ENCODE measurements at places on chromosomes 5 and 9. TPM values are rescaled to one million over a fixed set of nuclear protein-coding genes. Genes with fewer than 3 reads are reported as not detected.
A peak's percentile ranks its signal among the peaks of the same experiment; 100 is the strongest.

DNA sequence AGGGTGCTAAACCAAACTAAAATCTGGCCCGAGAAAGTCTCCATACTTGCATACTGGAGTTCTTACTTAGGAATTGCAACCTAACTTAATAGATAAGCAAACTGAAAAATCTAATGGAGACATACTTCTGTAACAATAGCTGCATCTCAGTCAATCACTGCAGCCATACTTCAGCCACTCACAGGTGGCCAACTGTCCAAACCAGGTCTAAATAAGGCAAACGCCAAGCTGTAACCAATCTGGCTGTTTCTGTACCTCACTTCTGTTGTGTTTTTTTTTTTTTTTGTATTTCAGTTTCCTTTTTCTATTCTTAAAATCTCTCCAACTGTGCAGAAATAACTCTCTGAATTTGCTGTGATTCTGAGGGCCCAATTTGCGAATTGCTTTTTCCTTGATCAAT, 4.4 kb upstream of the NDUFB6 start:
- no peak for DNase-seq

DNA sequence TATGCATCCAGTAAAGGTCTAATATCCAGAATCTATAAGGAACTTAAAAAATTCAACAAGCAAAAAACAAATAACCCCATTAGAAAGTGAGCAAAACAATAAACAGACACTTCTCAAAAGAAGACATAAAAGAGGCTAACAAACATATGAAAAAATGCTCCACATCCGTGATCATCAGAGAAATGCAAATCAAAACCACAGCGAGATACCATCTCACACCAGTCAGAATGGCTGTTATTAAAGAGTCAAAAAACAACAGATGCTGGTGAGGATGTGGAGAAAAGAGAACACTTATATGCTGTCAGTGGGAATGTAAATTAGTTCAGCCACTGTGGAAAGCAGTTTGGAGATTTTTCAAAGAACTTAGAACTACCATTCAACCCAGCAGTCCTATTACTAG, 86.1 kb downstream of the WWC1 start:
- DNase-seq: no peak

Gene C9
- 0.07 TPM for total RNA-seq

Gene CDH9
- total RNA-seq: not detected

GRCh38 chr9:107404161-107404560, 85.4 kb downstream of the KLF4 start:
- no peak for DNase-seq

DNA sequence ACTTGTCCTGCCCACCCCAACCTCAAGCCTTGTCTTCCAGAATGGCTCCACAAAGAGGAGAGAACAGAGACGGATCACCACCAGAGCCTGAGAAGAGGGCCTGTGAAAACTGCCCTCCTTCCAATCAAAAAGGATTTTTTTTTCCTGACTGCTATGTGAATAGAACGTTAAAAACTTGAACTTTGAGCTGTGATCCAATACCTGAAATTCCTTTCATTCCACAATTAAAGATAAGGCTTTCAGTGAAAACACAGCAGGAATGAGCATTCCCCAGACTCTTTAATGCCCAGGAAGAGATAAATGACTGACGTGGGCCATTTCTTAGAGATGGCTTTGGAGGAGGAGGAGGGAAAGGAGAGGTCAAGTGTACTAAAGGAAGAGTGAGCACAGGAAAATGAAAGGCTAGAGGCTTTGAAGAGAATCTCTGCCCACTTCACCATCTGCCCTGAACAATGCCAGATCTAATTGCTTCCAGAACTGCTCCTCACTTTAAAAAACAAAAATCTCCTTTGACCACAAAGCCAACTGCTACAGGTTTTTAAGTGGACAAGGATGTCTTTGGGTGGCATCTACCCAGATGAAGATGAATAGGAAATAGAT, 177.9 kb upstream of the MAP3K1 start:
- peak; percentile 73 for DNase-seq

DNA sequence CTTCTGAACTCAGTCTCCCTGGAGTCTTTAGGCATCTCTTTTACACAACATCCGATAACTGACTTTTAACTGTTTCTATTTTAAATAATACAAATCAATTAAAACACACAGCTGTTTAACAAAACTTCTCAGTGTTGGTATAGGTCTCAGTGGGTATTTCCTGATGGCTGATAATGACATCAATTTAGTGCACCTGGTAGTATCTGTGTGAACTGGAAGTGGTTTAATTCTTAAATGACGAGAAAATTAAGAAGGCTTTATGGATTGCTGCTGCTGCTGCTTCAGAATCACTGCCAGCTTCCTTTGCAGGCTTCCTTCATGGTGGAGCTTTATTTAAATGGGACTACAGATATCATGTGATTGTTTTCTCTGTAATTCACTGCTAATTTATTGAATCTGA, 92.3 kb downstream of the RPS23 start:
- no peak for DNase-seq

Gene FIBCD1
- 0.66 TPM for total RNA-seq

DNA sequence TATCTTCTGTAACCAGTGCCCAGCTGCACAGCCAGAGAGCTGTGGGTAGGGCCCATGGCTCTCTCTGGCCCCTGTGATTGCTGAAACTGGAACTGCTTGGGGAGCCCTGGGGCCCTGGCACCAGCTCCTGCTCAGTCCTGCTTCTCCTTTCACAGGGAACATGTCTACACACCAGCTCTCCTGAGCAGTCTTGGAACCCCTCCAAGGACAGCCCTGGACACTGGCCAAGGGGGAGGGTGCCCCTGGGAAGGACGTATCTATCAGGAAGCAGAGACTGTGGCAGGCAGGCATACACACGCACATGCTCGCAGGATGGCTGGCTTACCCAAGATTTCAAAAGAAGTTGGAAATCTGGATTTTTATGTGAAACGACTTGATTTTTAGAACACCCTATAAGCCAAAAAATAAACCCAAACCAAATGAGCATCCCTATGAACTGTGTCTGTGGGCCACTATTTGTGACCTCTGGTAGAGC, 8.8 kb upstream of the TRAF1 start:
- DNase-seq: peak; percentile 80

Gene PKD2L2
- not detected for total RNA-seq

DNA sequence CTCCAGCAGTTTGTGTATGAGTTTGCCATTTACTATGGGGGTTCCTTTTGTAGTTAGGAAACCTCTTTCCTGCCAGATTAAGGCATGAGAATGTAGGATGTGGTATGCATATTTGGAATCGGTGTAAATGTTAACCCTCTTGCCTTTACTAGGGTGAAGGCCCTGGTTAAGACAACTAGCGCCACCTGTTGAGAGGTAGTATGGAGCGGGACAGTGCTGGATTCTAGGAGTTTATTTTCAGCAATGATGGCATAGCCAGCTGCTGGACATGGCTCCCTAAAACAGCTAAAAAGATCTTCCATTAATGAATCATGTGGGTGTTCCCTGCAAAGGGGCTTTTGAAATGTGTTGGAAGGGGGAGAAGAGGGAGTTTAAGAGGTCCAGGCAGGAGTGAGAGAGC, 30.7 kb upstream of the GPX3 start:
- DNase-seq: no peak

DNA sequence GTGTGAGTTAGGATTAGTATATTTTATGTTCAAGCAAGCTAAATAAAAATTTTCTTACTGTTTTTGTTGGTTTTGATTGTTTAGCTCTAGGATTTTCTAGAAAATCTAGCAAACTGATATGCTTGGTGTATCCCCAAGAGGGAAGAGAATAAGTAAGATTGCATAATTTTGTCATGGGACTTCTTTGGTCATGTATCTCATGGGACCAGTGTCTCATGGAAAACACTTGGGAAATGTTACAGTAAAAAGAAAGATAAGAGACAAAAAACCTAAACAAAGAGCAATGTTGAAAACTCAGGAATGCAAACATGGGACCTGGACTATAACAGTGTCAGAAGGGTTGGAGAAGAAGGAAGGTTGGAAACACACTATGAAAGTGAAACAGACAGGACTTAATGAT, 119.4 kb downstream of the TLR4 start:
- no peak for DNase-seq

GRCh38 chr5:39432696-39433530, 8.1 kb upstream of the DAB2 start:
- DNase-seq: peak; percentile 83

Gene PDGFRB
- total RNA-seq: 96.6 TPM

DNA sequence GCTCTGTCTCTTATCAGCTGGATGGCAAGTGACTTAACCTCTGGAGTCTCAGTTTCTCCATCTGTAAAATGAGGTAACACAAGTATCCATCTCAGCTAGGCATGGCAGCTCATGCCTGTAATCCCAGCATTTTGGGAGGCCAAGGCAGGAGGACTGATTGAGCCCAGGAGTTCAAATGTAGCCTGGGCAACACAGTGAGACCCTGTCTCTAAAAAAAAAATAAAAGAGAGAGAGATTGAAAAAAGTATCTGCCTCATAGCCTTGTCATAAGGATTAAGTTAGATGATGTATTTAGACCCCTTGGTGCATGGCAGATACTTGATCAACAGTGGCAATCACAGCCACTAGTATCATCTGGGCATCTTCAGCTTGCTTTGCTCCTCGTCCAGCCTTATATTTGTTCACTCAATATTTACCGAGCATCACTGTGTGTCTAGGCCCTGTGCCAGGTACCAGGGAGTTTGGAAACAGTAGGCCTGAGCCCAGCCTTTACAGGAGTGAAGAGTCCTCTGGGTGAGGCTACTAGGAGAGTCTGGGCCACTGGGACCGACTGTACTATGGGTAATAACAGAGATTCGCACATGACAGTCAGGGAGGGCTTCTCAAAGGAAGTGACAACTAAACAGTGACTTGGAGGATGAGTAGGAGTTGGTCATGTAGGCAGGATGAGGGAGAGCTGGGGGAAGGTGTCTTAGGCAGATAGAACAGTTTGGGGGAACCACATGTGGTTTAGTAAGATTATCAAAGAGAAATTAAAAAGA, 34.2 kb downstream of the CORO2A start:
- no peak for DNase-seq

DNA sequence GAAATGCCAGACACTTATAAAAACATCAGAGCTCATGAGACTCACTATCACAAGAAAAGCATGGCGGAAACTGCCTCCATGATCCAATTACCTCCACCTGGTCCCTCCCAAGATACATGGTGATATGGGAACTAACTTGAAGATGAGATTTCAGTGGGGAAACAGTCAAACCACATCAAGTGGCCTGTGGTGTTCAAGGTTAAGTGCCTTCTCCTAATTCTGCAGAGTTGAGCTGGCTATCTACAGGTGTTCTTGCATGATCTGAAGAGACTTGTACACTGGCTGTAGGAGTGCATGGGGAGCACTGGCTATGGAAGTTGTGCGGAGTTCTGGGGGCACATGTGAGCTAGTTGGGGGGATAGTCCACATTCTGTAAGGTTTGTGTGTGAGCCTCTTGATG, 34.0 kb upstream of the CKS2 start:
- no peak for DNase-seq

DNA sequence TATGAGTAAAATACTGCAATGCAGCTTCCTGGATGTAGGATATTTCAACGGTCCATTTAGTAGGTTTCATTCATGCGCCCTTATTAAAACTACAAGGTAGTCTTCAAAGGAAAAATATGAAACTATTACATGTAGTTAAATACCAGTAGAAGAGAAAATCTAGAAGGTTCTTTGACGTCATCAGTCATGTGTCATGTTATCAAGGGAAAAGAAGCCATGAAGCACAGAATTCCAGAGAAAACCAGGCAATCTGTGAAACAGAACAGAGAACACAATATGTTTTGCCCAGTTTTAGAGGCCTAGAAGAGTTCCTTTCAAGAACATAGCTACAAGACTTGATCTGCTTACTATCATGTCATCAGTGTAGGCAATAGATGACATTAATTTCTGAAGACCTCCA, 38.4 kb downstream of the BNC2 start:
- DNase-seq: no peak

Gene TNFSF8
- not detected for total RNA-seq

GRCh38 chr5:134995850-134996402, 28.2 kb downstream of the CATSPER3 start:
- no peak for DNase-seq

- no peak for DNase-seq
Measured at GRCh38 chr9:92180002-92180400, 64.8 kb upstream of the SPTLC1 start.

Gene PCDHB15
- 1.6 TPM for total RNA-seq
